Bone marrow (tissue), 2 donors: ENCODE measurements at places on chromosomes 5 and 9.

DNA sequence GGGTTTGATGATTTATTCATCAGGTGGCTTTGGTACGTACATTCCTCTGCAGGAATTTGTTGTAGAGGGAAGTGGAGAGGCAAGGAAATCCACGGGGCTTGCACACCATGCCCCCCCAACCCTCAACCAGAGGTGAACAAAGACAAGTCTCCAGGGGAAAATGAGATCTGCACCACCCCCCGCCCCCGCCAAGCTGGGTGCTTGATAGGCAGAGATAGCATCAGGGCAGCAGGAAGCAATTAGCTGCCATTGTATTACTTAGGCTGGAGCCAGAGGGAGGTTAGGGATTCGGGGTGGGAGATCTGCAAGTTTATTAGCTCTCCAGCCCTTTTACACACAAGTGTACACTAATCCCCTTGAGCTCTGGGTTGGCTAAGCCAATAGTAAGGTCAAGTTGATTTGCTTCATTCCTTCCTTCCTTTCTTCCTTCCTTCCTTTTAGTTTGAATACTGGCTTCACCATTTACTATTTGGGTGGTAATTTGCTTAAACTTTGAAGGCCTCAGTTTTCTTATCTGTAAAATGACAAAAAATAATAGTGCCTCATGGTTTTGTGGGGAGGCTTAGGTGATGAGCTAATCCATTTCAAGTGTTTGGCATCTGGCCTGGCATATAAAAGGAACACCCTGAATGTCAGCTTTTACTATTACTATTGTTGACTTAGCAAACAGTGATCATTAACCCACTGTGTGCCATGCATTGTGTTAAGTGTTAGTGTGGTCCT, 34.1 kb downstream of the SPRY4 start:
- DNase-seq = no peak

- no peak for DNase-seq
Observed at GRCh38 chr5:111308951-111309350, 84.8 kb downstream of the CAMK4 start.

DNA sequence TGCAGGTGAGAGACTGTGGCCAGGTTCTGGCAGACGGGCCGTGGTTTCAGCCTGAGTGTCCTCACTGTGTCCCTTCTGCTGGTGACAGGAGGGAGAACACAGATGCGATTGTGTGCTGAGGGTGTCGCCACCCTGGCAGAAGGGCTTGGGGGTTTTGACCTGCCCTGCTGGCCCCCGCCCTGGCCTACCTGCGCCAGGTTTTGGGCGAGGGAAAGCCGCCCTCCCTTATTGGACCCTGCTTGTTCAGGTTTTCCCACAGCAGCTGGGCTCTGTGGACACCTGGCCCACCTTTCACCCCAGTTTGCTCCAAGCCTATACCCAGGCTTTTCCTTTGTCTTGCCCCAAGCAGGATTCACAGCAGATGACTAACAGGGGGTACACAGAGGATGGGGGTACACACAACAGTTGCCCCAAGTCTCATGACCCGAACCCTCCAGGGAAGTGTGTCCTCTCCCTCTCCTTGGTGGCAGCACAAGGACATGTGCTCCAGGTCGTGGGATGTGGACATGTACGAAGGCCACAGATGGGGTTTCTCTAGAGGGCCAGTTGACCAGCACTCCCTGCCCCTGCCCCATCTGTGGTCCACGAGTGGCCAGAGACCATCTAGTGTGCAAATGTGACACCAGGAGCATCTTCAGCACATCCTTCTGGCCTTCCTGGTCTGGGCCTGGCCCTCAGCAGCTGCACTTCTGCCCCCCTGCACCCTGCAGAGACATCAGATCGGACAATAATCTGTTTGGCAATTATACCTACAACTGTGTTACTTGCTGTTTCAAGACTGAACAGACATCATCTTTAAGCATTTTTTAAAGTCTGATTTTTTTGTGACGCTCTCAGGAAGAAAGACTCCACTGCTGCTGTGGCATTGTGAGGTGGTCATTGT, 265.8 kb upstream of the IRX4 start:
- no peak for DNase-seq

- no peak for DNase-seq
Observed at GRCh38 chr9:38707885-38708637, 11.9 kb downstream of the FAM240B start.

GRCh38 chr5:58117542-58117941, 342.3 kb downstream of the PLK2 start:
- DNase-seq = no peak

DNA sequence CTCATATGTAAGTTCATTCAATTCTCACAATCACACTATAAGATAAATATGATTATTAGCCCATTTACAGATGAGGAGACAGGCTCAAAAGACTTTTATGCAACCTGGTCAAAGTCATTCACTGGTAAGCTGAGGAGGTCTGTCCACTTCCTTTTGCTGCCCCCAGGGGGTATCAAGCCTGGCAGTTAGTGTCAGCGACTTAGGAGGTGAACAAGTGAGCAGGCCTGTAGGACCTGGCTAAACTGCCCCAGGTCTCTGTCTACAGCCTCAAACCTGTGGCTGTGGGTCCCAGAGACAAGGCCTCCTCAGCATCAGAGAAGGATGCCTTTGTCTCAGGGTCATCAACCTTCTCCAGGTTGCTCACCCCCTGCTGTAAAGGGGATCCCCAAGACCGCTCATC, 10.4 kb downstream of the TGFBI start:
- DNase-seq = no peak

GRCh38 chr9:73684601-73685000, 532.9 kb downstream of the ANXA1 start:
- no peak for DNase-seq
